ENCODE measurements at places on chromosomes 2 and 18.

- DNase-seq, result no peak
Observed at GRCh38 chr2:116749994-116750393, 1064.5 kb upstream of the DDX18 start.

DNA sequence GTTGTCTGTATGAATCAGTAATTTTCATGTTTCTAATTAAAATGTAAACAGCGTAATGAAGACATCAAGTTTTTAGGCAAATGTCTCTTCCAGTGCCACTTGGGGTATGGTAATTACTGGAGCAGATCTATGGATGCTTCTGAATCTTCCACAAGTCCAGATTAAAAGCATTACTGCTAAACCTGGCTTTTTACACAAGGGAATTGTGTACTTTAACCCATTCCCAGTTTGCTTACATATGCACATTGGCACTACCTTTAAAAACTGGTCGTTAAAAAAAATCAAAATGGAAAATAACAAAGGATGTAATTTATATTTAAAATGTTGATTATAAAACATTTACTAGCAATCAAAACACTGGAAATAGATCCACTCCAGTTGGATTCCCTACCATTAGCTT, 19.7 kb downstream of the FIGN start:
- no peak for DNase-seq

- no peak for DNase-seq
Observed at GRCh38 chr2:37084797-37085196, 479 bp downstream of the GPATCH11 start.

GRCh38 chr2:2590841-2591541, 259.9 kb upstream of the MYT1L start:
- DNase-seq, result no peak

- DNase-seq, result no peak
Observed at GRCh38 chr2:160390544-160391455, 102.8 kb downstream of the RBMS1 start.

DNA sequence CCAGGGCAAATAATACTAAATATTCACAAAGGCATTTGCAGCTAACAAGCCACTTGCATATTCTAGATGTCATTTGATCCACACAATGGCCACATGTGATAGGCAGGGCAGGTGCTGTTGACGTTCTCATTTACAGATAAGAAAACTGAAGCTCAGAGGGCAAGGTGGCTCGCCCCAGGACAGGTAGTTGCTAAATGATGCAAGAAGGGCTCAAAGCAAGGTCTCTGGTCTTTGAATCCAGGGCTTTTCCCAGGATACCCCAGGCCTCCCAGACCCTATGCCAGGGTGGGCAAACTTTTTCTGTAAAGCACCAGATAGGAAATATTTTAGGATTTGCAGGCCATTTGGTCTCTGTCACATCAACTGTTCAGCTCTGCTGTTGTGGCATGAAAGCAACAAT, 35.1 kb downstream of the LOXHD1 start:
- no peak for DNase-seq

DNA sequence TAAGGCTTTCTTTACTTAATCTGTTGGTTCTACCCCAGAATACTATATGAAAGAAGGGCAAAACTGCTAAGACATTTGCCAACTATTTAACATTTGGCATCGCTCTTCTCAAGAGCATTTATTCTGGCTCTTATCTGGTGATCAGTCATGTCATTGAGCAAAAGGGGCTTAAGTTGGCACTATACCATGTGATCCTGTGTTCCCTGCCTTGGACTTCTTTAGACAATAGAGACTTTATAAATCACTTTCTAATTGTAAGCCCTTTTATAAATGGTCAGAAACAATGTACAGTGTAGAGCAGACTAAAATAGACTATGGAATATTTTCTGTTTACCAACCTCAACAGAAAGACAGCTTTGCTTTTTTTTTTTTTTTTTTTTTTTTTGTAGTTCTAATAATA, 52.1 kb downstream of the GTF3C3 start:
- DNase-seq, result no peak

- DNase-seq, result no peak
Observed at GRCh38 chr2:20150110-20150706, 74.7 kb downstream of the SDC1 start.

DNA sequence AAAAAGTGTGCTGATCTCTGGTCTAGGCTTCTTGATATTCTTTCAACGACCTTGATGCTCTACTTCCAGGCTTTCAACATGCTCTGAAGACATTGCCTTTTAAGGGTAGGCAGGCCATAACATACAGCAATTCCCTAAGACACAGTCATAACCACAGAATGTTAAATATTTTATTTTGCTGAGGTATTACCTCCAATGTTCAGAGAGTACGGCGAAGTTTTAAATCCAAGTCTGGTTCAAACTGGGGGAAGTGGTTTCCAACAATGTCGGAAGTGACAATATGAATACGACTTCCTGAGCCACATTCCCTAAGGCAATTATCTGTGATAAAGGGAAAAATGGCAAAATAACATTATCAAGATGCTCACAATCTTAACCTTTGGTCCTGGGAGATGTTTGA, 1077.9 kb upstream of the PIK3C3 start:
- no peak for DNase-seq

GRCh38 chr18:34591920-34592444, 118.1 kb upstream of the DTNA start:
- no peak for DNase-seq
